AG04450 (cell line): ENCODE measurements at places on chromosomes 2 and 18. TPM values are rescaled to one million over a fixed set of nuclear protein-coding genes. Genes with fewer than 3 reads are reported as not detected.

C1QL2 gene
- polyA plus RNA-seq: not detected in 2 replicates

GRCh38 chr18:28514699-28515098 is 337.8 kb upstream of the CDH2 start:
- DNase-seq: no peak

- no peak for DNase-seq
These were observed 58.3 kb downstream of the INHBB start for GRCh38 chr2:120404274-120404673.

VWC2L gene
- 0.04 TPM in 1 of 2 replicates, not detected in the other for polyA plus RNA-seq

DNA sequence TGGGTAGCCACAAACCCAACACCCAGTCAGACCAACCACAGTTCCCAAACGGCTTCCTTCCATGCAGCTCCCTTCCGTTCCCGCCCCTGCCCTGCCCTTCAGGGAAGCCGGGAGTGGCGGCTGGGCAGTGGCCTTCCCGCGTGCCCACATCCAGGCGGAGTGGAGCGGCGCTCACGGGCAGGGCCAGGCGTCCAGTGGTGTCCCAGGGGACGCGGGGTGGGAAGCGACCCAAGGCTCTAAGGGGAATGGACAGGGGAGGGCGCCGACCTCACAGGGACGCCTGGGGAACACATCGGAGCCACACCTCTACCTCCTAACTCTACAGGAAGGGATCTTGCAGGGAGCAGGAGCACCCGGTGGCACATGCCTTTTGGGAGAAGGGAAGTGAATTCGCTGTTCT is 225.9 kb upstream of the MGAT5 start:
- DNase-seq: no peak

GRCh38 chr2:23510471-23510870 is 125.5 kb downstream of the KLHL29 start:
- DNase-seq: no peak

- no peak for DNase-seq
These were observed 156.4 kb downstream of the COPS8 start for GRCh38 chr2:237242091-237242536.

DNA sequence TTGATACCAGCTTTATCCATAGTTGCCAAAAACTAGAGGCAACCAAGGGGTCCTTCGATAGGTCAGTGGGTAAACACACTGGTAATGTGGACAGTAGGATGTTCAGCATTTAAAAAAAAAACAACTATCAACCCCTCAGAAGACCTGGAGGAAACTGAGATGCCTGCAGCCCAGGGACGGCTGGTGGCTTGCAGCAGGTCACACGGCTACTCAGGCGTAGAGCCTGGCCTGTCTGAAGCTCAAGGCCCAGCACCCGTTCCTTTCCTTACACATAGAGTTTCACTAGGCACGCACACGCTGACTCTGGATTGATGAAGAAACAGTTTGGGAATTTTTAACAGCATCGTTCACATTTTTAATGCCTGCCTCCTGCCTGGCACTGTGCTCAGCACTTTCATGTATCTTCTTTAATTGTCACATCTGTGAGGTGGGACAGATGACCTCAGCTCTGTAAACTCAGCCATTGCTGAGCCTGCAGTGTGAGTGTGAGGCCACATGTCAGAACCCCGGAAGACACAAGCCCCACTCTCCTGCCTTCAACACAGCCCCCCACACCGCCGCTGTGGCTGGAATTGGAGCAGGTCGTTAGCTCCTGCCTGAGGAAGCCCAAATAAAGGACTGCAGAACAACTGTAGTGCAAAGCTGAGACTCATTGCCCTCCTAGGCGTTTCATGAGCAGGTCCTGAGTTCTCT is 40.7 kb downstream of the TRAPPC12 start:
- DNase-seq: no peak

CNRIP1 gene
- polyA plus RNA-seq: 56.3 and 61.6 TPM in 2 replicates

GRCh38 chr2:151374436-151374835 is 17.0 kb downstream of the TNFAIP6 start:
- DNase-seq: peak; percentile 47

GRCh38 chr18:11751341-11752115 is 62.5 kb downstream of the GNAL start:
- no peak for DNase-seq

- no peak for DNase-seq
These were observed 883.2 kb downstream of the SLC4A3 start for GRCh38 chr2:220510668-220511067.

DNA sequence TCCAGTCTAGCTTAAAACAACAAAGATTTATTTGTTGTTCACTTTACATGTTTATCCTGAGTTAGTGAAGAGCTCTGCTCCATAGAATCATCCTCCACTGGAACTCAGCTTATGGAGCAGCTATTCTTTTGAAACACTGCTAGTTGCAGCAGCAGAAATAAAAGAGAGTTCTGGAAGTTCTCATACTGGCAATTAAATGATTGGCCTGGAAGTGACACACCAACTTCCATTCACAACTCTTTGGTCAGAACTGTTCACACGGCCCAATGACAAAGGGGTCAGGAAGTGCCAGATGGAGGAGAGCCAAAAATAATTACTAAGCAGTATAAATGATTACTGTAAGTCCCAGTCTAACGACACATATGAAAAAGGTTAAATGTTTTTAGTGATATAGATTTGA is 39.1 kb downstream of the FBXO11 start:
- DNase-seq: no peak

PLEKHA3 gene
- 17.7 and 28.2 TPM in 2 replicates for polyA plus RNA-seq

DNA sequence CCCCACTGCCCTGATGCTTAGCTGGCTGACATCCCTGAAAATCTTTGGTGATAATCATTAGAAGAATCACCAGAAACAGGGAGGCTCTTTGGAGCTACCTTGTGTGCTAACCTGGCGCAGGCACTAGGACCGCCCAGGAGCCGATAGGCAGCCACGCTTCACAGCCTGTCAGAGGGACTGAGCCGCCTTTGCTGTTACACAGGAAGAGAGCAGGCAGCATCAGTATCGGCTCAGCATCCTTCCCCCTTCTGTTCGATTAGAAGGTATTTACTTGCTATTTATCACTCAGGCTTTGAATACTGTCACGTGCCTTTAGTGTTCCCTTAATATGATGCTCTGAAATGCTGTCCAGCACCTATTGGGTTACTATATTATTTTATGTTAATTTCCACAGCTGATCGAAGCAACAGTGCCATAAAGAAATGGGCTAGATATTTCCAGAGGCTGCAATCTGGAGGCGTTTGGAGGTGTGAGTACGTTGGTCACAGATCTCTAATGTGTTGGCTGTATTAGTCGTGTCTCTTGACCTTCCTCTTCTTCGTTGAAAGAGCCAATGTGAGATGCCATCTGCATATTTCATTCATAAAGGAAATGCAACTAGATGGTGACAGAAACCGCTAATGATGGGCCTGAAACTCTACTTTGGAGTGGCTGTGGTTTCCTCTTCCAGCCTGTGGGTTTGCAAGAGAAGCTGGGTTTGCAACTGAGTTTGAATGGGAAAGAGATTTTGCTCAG is 110.4 kb upstream of the RAB27B start:
- DNase-seq: no peak

DNA sequence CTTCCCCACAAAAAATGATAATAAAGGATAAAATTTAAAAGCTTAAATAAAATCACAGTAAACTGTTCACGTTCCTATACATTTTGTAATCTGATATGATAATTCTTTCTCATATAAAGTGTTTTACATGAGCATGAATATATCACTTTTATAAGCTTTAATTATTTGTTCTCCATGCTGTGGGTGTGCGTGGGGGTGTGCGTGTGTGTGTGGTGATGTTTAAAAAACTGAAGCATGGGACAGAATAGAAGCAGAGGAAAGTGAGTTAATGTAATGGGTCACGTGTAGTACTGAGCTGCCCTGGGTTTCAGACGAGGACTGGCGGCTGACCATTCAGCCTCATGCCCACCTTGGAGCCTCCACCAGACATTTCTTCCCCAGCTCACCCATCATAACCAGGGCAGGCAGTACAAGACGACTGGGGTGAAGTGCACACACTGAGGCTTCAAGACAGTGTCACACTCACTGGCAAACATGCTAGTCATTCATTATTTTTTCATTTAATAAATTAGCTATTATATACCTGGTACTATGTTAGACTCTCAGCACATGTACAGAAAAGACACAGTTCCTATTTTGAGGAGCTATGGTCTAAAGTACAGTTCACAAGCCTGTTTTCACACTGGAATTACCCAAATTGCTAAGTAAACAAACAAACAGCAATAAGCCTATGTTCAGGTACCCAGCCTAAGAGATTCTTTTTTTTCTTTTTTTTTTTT is 97.2 kb upstream of the LPIN2 start:
- no peak for DNase-seq

- DNase-seq: no peak
These were observed 439.2 kb downstream of the SETBP1 start for GRCh38 chr18:45119876-45120275.
